ENCODE measurements at places on chromosomes 3 and 15.

DNA sequence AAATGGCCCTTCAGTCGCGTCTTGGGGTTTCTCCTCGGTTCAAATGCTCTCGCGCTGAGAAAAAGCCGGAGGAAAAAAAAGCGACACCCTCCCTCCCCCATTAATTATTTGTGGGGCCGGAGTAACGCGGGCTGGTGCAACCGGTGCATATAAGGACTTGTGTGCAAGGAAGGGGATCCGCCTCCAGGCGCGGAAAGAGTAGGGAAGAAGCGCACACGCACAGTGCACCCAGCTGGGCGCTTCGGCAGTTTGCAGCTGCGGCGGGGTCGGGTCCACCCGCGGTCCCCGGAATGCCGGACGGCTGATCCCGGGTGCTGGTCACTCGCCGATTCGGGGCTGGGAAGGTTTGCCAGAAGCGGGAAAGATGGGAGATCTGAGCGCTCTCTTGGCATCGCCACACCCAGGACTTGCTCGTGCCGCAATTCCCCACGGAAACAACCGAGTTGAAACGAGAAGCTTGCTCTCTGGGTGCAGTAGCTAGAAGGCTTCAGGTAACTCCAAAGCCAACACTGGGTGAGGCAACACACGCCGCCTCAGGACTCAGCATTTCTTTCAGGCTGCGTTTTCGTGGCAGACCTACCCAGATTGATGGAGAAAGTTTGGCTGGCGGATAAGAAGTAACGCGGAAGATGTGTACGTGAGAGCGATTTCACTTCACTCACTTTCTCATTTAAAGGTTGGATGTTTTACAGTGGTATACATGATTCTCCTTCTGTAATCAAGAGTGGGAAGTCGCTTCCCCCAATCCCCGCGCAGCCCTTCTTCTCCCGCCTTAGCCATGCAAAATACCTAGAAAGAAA is 720 bp upstream of the TNIK start:
- DNase-seq = peak; percentile 27

DNA sequence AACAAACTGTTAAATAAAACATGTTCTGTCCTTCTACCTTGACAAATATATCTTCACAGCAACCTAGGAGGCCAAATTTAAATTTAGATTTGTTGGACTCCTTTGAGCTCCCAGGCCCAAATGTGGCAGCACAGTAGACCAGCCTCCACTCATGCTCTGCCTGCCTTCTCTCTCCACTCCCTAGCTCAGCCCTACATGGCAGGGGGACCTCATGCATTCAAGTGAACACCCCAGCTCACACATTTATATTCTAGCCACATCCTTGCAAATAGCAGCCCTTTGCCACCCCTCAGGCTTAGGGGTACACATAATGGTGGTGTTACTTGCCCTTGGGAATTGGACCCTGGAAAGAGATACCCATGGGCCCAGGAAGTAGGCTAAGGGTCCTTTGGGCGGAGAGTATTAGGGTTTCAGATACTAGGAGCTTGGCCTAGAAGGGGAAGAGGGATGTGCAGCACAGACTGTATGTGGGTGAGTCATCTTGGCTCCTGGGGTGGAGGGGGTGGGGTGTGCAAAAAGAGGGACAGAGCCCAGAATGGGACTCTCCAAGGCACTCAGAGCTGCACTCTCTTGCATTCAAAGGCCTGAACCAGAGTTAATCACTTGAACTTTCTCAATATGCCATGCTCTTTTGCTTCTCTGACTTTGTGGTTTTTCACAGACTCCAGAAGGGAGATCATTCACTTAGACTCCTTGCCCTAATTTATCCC is 268.4 kb upstream of the ROPN1 start:
- no peak for DNase-seq

- no peak for DNase-seq
Measured at GRCh38 chr15:69668963-69669362, 216.3 kb downstream of the RPLP1 start.

DNA sequence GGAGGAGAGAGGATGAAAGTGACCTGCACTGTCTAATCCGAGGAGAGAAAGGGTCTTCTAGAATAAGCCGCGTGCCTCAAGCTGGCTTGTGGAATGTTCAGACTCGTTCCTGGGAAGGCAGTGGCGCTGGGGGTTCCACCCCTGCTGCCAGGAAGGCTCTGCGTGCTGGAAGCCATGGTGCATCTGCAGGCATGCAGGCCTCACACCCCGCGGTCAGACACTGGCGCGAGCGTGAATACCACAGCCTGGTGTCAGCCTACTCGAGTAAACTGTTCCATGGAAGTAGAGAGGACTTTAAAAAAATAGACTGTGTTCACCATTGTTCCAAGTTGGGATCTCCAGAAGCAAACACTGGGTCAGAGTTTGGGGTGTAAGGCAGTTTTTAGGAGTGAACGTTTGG is 25.9 kb upstream of the GABRG3 start:
- no peak for DNase-seq

- no peak for DNase-seq
Measured at GRCh38 chr15:55226127-55226526, 29.4 kb upstream of the RSL24D1 start.

DNA sequence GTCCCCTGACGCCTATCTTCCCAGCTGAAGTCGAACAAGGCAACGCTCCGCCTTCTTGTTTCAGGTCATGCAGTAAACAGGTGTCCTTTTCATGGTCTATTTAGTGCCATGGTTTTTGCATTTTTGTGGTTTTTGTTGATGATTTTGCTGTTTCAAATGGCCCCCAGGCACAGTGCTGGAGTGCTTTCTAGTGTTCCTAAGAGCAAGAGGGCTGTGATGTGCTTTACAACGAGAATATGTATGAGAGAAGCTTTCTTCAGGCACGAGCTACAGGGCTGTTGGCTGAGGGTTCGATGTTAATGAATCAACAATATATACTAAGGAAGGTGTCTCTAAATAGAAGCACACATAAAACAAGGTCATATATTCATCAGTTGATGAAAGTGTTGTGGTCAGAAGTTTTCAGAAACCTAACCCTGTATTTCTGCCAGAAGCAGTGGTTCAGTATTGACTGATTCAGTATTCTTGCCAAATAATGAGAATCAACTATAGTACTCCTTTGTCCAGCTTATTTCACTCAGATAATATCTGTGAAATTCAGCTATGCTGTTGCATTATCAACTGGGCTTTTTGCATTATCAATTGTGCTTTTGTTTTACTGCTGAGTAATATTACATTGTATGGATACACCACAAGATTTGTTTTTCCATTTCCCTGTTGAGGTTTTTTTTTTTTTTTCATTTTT is 18.5 kb downstream of the LIMD1 start:
- DNase-seq = no peak

DNA sequence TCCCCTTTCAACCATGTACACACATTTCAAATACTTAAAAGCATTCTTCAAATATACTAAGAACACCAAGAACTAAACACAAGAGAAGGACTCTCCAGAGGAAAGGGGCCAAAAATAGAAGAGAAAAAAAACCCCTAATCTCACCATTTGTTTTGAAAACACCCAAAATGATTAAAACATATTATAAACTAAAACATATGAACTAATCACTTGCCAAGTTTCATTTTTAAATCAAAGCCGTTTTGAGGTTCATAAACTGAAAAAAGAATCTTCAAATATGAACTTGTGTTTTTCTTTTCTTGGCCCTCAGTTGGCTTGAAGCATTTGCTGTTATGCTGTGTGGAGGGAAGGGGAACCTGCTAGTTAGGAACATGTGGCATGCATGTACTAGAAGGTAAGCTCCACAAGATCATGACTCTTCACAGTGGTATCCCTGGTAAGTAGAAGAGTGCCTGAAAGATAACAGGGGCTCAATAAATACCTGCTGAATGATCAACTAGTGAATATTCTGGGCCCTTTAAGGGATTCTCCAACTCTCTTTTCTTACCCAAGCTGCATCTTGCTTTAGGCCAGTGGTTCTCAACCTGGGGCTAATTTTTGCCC is 224.5 kb downstream of the TIGIT start:
- no peak for DNase-seq

GRCh38 chr15:100229181-100230163 is 112.3 kb downstream of the ADAMTS17 start:
- DNase-seq = no peak

DNA sequence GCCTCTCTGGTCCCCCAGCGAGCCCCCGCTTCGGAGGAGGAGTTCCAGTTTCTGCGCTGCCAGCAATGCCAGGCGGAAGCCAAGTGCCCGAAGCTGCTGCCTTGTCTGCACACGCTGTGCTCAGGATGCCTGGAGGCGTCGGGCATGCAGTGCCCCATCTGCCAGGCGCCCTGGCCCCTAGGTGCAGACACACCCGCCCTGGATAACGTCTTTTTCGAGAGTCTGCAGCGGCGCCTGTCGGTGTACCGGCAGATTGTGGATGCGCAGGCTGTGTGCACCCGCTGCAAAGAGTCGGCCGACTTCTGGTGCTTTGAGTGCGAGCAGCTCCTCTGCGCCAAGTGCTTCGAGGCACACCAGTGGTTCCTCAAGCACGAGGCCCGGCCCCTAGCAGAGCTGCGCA is 3.5 kb downstream of the PML start:
- DNase-seq = no peak

DNA sequence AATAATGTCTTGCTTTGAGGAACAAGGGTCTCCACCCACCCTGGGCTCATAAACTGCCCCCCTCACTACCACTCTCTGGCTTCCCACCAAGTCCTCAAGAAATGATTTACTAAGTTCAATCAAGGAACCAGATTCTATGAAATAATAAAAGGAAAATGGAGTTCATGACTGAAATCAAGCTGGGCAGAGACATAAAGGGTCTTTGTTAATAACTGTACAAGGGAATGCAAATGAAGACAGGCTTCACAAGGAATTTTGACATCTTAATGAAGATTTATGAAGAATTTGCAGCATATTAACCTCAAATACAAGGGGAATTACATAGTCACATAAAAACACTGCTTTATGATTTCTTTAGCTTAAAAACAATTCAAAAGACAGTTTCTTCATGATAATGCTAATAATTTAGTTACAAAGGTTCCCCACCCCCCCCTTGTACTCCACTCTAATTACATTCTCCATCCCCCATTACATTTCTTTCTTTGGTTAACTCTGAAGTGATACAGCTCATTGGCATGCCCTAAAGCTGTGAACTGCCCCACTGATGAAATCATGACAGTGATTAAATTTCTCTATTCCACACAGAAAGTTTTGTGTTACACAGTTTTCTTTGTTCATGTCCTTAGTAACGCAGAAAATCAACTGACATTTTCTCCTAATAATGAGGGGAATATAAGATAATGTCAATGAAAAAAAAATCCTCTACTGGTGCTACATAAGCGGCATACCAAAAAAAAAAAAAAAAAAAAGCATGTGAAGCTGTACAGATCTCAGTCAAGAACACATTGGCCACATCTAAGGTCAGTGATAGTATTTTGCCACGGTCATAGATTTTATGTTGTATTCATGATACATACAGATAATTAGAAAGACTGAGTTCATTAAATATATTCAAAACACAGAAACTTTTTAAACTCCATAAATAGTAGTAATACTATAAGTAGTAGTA is 54.4 kb downstream of the WWTR1 start:
- DNase-seq = no peak

DNA sequence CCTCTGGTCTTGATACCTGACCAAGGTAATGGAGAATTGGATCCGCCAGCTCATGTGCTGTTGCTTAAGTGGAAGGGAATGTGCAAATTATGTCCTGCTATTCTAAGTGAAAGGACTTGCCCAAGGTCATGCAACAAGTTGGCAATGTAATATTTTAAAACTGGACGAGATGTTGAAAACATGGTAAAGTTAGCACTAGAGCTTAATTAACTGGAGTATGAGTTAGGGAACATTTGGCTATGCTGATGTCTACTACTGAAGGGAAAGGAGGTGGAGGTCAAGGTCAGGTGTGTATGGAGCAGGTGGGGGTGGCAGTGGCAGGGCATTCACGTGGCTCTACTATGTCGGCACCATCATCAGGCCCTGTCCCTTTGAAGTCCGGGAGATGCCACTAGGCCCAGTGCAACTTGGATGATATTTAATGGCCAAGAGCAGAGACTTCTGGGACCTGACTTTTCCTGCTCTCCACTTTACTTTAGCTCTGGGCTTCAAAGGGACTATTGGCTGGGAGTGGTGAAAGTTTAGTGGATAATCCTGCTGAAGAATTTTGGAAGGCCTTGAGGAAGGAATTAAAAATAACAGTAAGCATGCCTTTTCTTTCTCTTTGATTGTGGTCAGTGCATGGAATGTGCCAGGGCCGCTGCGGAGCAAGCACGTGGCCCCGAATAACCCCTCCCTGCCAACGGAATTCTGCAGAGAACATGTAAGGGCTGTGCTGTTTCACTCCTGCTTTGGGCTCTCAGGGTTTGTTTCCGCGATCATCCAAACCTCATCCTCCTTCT is 14.9 kb downstream of the SMAD3 start:
- DNase-seq = no peak

GRCh38 chr15:36172955-36173354 is 406.5 kb upstream of the CDIN1 start:
- no peak for DNase-seq

DNA sequence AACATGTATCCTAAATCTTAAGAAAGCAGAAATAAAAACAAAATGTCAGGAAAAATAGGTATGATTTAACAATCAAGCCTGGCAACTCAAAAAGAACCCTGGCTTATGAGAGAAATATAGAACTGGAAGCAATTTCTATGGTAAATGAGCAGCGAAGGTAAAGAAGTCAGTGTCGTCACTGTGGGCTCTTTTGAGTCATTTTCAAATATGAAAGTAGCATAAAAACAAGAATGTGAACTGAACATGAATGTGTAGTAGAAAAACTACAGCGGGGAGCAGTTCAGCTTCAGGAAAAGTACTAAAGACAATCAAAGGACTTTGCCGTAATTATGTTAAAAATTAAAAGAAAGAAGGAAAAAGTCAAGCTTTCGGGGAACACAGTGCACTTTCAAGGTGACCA is 17.5 kb downstream of the LSG1 start:
- no peak for DNase-seq

Measured in CD4-positive, alpha-beta T cell (primary cell).